ENCODE measurements at places on chromosomes 5 and 9.

DNA sequence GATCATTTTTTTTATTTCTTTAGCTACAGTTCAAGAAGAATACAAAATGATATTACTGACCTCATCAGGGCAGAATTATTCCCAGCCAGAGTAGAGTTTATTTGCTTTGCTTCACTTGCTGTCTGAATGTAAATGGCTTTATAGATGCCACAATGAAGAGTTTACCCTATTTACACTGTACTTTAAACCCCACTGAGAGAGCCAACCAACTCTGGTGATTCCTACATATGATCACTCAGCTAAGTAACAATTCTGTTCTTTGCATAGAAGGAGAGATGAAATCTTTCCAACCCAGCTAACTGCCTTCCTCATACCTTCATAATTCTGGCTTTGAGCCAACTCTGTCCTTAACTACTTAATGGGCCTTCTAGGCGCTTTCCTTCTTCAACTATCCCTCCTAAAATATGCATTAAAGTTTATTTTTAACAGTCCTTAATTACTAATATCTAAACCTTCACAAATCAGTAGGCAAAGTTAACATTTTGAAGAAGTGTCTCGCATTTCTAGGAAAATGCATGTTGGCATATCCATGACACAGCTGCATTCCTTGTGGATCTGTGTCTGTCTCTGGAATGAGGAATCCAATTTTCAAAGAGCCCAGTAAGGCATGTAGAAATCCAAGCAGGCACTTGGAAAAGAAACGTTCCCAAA lies 284.8 kb upstream of the GRAMD2B start:
- no peak for DNase-seq

DNA sequence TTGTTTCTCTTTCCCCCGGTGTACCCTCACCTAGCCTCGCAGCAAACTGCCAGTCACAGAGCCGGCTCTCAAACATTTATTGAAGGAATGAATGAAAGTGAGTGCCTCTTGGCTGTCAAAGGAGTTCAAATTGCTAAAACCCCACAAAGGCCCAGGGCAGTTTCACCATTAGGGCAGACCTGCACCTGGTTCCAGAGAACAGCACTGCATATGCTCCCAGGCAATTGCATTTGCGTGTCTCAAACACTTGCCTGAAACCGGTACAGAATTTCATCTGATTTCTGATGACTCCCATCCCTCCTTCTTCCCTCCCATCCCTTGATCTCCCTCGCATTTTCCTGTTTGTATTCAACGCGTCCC lies 165.6 kb upstream of the ZNF462 start:
- DNase-seq = no peak

DNA sequence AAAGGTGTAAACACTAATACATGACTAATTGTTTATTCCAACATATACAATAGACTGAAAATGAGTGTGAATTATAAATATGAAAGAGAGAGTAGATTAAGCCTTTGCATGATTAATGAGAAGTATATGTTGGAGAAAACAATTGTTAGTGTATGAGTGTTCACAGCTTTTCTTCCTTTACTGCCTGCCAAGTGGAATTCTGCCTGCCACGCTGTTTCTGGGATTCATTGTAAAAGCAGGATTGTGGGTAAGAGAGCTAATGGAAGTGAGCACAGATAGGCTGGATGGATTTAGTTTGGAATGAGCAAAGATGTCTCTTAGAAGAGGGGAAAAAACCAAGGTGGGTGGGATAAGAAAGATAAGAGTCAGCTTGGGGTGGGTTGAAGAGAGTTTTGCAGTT lies 129.6 kb upstream of the NMUR2 start:
- DNase-seq = no peak

- DNase-seq = no peak
Observed at GRCh38 chr9:12753931-12754330, 20.9 kb upstream of the LURAP1L start.

DNA sequence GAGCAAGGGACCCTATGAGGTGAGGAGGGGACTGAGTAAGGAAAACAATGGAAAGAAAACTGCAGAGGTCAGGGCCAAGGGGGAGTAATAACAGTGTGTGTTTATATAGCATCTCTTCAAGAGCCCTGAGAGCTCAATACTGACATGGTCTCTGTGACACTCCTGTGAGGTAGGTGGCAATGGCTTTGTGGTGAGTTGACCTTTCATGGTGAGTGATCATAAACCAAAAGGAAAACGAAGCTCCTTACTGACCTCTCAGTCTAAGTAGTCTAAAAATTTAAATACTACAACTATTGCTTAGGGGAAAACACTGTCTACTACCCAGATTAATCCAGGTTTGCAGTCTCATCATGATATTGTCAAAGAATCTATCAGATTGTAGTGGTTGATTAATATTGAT lies 130.9 kb downstream of the SNCAIP start:
- no peak for DNase-seq

DNA sequence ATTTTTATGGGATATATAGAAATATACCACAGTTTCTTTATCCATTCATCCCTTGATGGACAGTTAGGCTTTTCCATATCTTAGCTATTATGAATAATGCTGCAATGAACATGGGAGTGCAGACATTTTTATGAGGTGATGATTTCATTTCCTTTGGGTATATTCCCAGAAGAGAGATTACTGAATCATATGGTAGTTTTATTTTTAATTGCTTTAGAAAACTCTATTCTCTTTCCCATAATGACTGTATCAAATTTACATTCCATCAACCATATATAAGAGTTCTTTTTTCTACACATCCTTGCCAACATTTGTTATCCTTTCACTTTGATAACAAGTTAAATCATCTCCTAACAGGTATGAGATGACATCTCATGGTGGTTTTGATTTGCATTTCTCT lies 821.6 kb downstream of the TLE1 start:
- no peak for DNase-seq

GRCh38 chr9:133634081-133634691 lies 2.0 kb upstream of the DBH start:
- DNase-seq = no peak

- no peak for DNase-seq
Observed at GRCh38 chr5:96958977-96959376, 23.1 kb downstream of the LNPEP start.

DNA sequence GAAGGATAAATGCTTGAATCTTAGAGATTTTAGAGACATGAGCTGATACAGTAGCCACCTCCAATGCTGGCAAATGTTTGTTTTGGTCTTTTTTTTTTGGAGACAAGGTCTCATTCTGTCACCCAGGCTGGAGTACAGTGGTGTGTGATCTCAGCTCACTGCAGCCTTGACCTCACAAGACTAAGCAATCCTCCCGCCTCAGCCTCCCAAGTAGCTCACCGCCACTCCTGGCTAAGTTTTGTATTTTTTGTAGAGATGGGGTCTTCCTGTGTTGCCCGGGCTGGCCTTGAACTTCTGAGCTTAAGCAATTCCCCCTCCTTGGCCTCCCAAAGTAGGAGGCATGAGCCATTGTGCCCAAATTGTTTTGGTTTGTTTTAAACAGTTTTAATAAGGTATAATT lies 6.8 kb upstream of the DOLPP1 start:
- no peak for DNase-seq

DNA sequence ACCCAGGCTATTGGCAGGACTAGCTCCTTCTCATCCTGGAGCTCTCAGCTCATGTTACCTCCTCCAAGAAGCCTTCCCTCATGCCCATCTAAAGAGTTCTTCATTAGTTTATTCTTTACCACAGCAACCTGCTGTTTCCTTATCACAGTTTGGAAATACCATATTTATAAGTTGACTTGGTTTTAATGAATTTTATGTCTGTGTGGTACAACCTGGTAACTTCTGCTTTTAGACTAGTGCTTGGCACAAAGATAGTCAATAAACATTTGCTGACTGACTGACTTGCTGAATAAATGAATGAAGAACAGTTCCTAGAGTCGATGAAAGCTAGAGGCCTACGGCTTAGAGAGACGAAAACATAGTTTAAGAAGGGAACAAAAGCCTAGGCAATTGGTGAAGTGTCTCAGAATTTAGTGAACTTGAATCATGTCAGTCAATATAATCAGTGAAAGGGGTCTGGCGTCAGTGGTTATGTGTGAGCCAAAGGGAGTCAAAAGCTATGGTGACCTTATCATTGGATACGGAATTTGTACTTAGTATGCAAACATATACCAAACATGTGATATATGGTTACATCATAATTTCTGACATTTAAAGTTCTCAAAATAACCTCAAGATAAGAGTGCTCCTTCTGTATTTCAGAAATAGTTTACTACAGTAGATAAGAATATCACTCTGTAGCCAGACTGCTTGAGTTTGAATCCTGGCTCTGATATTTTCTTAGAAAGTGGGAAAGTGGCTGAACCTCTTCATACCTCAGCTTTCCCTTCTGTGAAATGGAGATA lies 239.5 kb downstream of the MCTP1 start:
- no peak for DNase-seq

GRCh38 chr5:146620669-146621051 lies 104.7 kb upstream of the GPR151 start:
- no peak for DNase-seq

- no peak for DNase-seq
Observed at GRCh38 chr9:99265691-99266090, 43.6 kb downstream of the SEC61B start.

- DNase-seq = no peak
Observed at GRCh38 chr5:132321109-132321721, 27.0 kb downstream of the SLC22A4 start.

- DNase-seq = no peak
Observed at GRCh38 chr5:174319551-174319950, 274.0 kb downstream of the NSG2 start.

GRCh38 chr5:40278881-40279280 lies 400.8 kb upstream of the PTGER4 start:
- DNase-seq = no peak

DNA sequence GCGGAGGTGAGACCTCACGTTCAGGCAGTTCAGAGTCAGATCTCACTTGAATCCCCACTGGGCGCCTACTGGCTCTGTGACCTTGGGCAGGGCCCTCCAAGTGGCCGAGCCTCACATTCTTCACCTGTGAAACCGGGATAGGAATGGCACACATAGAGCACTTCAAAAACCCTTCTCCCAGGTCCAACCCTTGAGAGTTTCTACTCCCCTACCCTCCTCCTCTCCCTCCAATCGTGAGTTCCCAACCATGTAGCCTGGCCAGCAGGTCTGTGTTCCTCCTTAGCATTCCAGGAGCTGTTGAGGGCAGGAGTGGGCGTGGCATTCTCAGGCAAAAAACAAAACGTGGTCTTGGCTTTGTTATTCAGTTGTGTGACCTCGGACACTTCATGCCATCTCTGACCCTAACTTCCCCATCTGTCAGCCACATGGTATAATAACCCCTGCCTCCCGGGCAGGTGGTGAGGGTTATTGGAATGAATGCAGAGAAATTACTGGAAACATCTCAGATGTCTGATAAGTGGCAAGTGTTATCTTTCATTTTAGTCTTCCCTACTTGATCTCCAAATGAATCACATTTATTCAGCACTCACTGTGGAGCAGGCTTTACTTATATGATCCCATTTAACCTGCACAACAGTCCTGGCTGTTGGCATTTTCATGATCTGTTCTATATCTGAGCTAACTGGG lies 112.8 kb upstream of the BOD1 start:
- DNase-seq = no peak

DNA sequence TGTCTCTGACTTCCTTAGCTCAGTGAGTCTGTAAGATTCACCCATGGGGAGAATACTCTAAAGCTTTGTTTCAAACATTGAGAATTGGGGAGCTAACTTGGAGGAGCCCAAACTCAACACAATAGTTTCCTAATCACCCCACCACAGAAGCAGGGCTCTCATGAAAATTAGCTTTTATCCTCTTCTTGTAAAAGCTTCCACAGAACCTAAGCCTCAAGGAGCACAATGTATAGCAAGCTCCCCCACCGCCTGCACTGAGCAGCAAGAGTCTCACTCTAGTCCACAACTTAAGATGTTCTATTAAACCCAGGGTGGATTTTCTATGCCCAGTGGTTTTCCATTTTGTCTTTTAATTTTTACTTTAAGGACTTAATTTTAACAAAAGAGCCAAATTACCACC lies 48.9 kb upstream of the GRHPR start:
- DNase-seq = no peak

DNA sequence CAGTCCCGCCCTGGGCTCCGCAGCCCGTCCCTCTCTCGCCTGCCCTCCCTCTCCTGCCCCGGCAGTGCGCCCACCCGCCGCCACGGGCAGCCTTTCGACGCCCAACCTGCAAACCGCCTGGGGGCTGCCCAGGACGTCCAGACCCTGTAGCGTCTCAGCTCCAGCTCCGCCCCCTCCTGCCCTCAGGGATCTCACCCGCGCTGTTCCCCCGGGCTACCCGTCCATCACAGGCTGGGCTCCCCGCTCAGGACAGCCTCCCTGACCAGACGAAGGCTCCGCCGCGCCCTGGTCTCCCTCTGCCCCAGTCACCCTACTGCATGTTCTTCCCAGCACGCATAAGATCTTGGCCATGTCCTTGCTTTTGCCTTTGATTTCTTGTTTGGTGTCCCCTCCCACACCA lies 1.4 kb downstream of the RASGEF1C start:
- no peak for DNase-seq

DNA sequence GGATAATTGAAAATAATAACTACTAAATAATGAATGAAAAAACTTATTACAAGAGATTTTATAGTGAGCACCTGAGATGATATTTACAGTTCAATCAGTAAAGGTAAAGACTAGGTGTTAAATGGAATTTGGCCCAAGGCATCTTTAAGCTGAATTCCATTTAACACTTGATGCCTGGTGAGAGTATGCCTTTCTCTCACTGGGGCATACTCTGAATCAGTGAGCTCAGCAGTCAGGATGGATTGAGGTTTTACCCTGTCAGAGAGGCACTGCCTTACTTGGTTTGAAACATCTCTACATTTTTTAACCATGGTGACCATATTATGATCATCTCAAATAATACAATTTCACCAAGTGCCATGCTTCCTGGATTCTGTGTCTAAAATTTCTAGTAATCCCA lies 1416.3 kb downstream of the MAT2B start:
- no peak for DNase-seq

DNA sequence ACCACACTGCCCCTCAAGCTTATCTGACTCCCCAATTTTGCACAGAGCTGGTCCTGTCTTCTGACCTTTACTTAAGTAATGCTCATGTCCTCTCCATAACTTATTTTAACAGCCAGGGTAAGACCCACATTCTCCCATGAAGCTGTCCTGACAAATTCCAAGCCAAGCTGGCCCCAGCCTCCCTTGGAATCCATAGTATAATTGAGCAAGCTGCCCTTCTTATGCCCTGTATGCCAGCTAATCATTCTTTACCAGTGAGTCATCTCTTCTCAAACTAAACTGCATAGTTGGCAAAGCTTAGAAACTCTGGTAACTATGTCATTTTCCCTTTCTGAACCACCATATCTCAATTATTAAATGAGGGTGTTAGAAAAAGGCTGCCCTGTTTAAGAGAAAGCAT lies 92.4 kb downstream of the NFIB start:
- no peak for DNase-seq

- no peak for DNase-seq
Observed at GRCh38 chr5:117039035-117039434, 464.4 kb upstream of the SEMA6A start.

GRCh38 chr5:96260009-96260408 lies 173.0 kb downstream of the PCSK1 start:
- DNase-seq = no peak

DNA sequence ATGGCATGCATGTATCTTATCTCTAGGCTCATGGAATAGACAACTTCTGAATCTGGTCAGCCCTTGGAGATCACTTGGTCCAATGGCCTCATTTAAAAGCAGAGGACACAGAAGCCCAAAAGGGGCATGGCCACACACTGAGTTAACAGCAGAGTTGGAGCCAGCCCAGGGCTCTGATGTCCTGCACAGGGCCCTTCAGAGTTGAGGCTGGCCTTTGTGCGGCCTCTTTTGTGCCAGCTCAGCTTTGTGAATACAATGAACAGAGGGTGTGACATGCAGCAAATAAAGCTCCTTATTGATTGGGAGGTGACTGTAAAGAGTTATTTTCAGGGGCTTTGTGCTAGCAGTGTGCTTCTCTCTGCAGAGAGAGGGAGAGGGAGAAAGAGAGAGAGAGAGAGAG lies 150.1 kb upstream of the STK32A start:
- no peak for DNase-seq
